Left lobe of liver (tissue), 2 donors: ENCODE measurements at places on chromosomes 16 and 17.

GRCh38 chr17:68910251-68910705 lies 44.9 kb downstream of the ABCA8 start:
- no peak for DNase-seq

- no peak for DNase-seq
Measured at GRCh38 chr17:54013072-54013471, 190.3 kb downstream of the KIF2B start.

GRCh38 chr17:260944-261343 lies 79.5 kb upstream of the DOC2B start:
- DNase-seq = peak; percentile 34

DNA sequence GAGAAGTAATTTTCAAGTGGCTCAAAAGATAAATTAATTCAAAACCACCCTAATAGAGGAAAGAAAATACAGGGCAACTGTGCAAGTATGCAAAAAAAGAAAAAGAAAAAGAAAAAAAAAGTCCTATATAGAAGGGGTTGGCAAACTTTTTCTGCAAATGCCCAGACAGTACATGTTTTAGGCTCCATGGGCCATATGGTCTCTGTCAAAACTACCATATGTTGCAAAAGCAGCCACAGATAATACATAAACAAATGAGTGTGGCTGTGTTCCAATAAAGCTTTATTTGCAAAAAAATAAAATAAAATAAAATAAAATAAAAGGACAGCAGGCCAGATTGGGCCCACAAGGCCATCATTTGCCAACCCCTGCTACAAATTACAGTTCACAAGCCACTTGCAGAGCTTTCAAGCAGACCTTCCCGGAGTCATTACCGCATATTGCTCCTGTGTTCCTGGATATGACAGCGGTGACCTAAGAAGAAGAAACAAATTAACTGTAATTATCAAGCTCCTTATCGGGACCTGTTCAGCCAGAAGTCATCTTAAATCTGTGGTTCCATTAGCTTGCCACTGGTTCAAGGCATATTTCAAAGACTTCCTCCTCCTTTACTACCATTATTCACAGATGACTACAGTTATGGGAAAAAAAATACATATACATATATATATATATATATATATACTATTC lies 15.9 kb downstream of the ZC3H7A start:
- no peak for DNase-seq

DNA sequence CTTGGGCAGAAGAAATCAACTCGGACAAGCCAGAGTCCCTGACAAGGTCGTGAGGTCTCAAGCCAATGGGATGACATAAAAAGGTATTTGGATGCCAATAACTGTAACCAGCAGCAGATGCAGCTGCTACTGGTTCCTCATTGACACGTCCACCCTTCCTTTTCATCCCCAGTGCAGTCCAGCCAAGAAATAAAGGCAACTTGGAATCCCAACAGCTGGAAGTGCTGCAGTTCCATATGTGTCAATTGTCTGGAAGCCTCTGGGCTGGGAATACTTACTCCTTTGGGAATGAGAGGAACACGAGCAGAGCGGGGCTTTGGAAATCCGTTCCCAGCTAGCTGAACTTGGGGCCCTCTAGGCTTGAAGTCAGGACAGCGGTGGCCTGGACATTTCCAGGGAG lies 360.4 kb upstream of the ZFHX3 start:
- DNase-seq = no peak

DNA sequence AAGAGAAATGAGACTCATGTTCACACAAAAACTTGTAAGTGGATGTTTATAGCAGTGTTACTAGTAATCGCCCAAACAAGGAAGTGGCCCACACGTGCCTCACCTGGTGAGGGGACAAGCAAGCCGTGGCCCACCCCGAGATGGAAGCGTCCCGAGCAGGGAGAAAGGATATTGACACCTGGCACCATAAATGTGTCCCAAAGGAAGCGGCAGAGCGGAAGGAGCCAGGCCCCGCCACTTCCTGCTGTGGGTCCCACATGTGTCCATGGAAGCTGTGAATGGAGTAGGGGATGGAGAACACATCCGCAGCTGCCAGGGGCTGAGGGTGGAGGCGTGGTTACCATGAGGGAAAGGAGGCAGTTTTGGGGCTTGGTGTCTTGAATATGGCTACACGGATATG lies 18.9 kb downstream of the KCNJ18 start:
- DNase-seq = no peak

DNA sequence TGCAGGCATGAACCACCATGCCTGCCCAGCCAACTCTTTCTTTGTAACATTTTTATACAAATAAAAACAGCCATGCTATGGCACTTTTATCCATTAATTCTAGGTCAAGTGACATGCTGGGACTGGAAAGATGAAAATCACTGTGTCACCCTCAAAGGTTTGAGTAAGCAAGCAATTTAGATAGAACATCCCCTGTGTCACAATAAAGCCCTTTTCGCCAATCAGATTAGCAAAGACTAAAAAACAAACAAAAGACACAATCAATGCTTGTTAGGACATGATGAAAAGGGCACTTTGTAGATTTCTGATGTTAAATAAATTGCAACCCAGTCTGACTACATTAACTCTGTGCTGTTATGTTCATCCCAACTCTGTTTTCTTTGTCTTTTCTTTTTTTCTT lies 26.4 kb downstream of the CHP2 start:
- DNase-seq = no peak

GRCh38 chr17:78124081-78124835 lies 4.3 kb downstream of the TMC6 start:
- DNase-seq = no peak

DNA sequence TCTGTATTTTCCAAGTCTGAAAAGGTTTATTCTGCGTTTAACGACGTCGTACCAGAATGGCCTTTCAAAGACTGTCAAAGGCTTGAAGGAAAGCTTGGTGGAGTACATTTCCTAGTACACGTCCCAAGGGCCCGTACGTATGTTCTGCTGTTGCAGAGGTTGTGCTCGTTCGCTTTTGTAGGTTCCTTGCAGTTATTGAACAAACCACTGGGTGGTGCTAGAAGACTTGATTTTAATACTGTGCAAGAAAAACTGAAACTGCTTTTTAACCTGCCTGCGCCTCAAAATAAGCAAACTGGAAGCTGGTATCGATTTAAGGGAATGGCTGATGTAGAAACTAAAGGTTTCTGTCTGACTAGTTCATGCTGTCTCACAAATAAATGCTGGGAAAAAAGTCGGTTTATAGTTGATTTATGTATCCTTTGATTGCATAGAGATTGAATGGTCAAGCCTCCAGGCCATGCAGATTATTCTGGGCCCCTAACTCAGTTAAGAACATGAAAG lies 54.6 kb downstream of the USP10 start:
- DNase-seq = peak; percentile 71

GRCh38 chr16:85461022-85461813 lies 151.9 kb upstream of the GSE1 start:
- no peak for DNase-seq

DNA sequence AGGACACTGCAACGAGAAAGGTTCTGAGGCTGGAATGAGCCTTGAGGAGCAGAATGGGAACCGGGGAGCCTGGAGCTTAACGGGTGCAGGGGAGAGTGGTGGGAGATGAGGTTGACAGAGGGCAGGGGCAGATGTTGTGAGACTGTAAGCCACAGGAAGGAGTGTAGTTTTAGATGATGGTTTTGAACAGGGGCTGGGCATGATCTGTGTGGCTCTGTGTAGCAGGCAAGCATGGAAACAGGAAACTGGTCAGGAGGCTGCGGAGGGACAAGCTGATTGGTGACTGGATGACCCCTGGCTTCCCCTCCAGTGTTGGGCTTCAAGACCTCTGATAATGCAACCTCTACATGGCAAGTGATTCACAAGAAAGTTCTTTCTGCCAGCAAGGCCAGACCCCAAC lies 1.4 kb upstream of the CNGB1 start:
- no peak for DNase-seq

GRCh38 chr17:49545806-49546545 lies 29.7 kb upstream of the NXPH3 start:
- DNase-seq = no peak

- no peak for DNase-seq
Measured at GRCh38 chr16:7722761-7723160, 390.1 kb downstream of the RBFOX1 start.

DNA sequence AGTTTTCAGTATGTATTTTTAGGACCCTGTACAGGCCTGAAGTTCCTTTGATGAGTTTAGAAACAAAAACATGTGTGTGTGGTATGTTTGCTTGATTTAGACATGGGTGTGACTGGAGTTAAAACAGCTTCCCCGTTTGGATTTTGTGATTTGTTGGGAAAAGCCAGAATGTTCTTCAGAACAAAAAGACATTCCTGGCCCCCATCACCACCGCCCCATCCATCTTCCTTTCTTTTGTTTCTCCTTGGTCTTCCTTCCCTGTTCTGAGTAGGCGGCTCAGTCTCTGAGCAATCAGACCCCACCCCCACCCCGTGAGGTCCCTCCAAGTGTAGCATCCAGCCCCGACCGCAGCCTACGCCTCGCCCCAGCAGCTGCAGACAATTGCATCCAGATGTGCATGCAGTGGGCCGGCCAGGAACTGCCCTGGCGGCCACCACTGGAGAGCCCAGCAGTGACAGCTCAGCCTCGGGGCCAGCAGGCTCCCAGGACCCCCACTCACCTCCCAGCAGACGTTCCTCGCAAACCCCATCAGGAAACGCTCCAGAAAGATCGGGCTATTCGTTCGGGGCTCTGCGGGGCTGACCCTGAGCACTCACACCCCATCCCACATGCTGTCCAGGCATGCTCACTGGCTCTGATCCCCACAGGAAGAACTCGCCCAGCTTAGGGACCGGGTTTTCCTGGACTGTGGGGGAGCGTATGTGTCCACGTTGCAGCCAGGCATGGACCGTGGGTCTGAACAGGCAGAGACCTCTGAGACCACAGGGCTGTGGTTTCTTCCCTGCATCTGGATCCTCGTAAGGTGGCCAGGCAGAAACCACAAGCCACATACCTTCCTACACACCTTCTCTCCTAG lies 99.8 kb upstream of the CDH5 start:
- peak; percentile 36 for DNase-seq

- no peak for DNase-seq
Measured at GRCh38 chr17:47280072-47280811, 26.6 kb downstream of the ITGB3 start.

DNA sequence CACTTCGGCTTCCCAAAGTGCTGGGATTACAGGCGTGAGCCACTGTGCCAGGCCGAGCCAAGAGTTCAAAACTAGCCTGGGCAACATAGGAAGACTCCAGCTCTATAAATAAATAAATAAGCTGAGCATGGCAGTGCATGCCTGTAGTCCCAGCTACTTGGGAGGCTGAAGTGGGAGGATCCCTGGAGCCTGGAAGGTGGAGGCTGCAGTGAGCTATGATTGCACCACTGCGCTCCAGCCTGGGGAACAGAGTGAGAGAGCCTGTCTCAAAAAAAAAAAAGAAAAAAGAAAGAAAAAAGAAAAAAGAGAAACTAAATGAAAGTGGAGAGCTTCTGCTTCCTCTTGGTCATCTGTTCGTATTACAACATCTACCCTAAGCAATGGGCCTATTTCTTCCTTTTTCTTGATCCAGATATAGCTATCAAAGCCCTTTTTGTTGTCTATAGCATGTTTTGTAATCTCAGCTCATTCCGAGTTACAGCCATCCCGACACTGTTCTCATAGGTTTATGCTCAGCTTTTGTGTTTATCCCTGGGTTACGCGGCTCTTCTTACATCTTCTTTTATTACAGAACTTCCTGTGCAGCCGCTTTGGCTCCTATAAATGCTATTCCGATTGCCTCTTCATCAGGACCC lies 14.1 kb upstream of the MAPK3 start:
- DNase-seq = no peak

DNA sequence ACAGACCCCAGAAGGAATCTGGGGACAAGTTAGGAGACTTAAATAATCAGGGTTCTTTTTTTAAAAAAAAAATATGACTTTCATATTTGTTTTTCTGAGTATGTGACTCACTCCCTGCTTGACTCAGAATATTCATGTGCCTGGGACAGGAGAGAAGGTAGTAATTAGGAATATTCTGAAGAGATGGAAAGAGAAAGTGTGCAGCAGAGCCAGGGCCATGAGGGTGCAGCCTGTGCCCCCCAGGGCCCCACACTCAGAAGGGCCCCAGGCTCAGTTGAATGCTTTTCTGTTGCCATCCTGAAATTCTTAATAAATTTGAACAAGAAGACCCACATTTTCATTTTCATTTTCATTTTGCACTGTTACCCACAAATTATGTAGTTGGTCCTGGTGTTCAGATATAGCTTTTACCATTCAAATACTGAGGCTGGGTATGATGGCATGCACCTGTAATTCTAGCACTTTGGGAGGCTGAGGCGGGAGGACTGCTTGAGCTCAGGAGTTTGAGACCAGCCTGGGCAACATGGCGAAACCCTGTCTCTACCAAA lies 11.5 kb upstream of the LONP2 start:
- no peak for DNase-seq

DNA sequence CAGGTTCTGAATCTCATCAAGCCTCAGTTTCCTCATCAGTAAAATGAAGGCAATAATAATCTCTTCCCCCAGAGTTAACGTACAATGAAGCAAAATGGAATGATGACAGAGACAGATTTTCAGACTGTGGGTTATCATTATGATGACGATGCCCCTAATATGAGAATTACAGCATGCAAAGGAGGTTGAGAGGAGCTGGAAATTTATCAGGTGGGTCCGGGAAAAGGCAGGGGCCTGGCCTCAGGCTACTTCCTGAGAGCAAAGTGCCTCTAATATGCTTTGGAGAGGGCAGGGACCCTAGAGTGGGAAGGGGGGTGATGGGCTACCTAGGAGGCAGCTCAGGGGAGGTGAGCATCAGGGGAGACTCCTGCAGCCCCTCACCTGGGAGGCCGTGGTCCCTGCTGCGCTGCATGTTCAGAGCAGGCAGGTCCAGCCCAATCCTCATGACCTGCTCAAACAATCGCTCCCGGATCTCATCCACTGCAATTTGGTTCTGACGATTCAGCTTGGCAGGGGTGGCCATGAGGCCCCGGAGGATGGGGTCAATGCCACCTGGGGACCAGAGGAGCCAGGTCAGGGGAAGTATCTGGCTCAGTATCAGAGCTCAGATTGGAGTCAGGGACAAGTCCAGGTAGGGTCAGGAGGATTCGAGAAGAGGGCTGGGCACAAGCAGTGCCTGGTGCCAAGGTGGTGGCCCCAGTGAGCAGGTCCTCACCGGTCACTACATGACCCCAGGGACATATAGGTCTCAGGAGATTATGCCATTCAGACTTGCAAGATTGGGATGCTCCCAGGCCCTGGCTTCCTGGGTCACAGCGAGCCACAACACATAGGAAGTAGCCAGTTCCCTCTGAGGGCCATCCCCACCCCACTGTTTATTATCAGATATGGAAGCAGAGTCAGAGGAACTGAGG lies 8.1 kb downstream of the MPO start:
- no peak for DNase-seq

GRCh38 chr17:12794919-12795532 lies 5.7 kb downstream of the ARHGAP44 start:
- no peak for DNase-seq
